Posterior vena cava (tissue), 2 donors: ENCODE measurements at places on chromosomes 6 and 20.

DNA sequence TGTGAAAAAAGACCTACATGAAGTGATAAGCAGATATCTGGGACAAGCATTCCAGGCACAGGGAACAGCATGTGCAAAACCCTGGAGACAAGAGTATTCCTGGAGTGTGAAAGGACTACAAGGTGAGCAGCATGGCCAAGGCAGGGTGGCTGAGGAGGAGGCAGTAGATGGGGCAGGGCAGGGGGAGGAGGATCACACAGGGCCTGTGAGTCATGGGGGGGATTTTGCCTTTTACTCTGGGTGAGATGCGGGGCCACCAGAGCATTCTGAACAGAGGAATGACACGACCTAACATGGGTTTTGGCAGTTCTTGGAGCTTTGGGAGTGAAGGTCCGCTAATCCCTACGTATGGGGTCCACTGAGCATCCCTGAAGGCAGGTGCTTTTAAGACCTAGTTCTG lies 69.8 kb upstream of the CCN6 start:
- no peak for DNase-seq

GRCh38 chr6:151209071-151209831 lies 30.5 kb upstream of the AKAP12 start:
- DNase-seq, result no peak

- no peak for DNase-seq
Observed at GRCh38 chr20:15951658-15952057, 621.6 kb downstream of the KIF16B start.

DNA sequence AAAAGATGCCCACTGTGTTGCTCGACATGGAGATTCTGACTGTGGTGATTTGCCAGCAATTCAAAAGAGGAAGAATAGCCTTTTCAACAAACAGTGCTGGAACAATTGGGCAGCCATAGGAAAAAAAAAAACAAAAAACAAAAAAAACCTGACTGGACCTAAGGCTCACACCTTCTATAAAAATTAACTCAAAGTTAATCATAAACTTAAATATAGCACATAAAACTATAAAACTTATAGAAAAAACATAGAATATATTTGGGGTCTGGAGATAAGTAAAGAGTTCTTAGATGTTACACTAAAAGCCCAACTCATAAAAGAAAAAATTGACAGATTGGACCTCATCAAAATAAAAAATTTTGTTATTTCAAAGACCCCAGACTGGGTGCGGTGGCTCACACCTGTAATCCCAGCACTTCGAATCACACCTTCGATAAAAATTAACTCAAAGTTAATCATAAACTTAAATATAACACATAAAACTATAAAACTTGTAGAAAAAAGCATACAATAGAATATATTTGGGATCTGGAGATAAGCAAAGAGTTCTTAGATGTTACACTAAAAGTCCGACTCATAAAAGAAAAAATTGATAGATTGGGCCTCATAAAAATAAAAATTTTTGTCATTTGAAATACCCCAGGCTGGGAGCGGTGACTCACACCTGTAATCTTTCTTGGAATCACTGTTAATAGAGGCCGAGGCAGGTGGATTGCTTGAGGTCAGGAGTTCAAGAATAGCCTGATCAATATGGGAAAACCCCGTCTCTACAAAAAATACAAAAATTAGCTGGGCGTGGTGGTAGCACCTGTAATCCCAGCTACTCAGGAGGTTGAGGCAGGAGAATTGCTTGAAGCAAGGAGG lies 115.6 kb upstream of the FAM83B start:
- DNase-seq, result no peak

DNA sequence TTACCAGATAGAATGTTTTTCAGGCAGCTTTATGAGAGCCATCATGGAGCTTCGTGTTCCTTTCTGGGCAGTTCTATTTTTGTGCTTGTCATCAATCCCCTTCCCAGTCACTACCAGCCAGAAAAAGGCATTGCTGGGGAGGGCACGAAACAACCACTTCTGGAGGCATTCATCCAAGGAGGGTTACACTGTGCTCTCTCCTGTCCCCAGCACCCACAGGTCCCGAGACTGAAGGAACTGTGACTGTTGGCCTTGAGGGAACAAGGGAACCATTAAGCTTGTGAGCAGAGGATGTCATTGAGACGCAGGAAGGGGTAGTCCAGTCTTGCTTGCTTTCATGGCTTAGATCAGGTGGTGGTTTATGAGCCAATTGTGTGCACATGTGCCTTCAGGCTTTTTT lies 20.1 kb upstream of the ENPP5 start:
- no peak for DNase-seq

DNA sequence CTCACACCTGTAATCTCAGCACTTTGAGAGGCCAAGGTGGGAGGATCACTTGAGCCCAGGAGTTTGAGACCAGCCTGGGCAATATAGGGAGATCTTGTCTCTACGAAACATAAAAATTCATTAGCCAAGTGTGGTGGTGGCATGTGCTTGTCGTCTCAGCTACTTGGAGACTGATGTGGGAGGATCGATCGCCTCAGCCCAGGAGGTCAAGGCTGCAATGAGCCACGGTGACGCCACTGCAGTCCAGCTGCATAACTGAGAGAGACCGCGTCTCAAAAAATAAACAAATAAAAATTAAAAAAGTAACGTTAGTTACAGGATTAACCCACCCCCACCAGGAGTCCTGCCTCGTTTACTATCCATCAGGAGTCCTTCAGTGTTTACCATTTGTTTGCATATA lies 345.1 kb downstream of the BTBD3 start:
- no peak for DNase-seq

GRCh38 chr6:137995371-137995770 lies 111.8 kb downstream of the PERP start:
- DNase-seq, result no peak

DNA sequence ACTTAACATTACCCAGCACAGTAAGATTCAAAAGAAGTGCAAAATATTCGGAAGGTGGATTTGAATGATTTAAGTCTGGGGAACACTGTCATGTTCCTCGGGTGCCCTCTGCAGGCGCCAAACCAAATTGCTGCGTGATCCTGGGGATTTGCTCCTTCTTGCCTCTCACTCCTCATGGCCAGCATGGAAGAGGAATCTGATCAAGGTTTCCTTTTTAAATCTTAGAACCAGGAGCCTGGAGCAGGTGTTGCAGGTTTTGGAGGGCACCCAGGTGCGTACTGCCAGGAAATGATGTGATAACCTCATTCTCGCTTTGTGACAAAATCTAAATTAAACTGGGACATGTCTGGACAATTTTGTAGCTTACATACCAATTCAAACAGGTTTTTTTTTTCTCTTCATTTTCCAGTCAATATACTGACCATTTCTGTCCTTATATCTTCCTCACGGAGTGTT lies 8.1 kb upstream of the PFDN4 start:
- DNase-seq, result peak; percentile 92

DNA sequence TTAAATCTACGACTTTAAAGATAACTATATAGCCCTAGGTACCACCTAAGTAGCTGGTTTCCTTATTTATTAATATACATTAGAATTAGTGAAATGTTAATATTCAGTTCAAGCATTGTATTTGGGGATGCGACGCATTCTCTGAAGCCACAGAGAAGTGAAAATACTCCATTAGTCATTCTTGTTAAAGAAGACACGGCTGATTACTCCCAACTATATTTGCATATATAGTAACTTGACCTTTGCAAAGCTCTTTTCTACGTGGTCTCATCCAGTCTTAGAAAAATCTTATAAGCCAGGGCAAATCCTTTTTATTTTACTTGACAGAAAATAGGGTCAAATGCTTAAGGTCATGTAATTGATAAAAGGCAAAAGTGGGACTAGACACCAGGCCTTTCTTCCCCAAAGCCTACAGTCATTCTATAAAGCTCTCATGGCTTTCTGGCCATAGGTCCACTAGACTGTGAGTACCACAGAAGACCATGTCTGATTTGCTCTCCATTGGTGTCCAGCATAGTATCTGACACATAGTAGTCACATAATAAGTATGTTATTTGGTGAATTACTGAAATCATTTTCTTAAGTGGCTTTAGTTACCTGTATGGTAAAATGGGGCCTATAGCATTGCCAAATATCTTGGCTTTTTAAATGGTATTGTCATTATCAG lies 11.3 kb downstream of the ZHX3 start:
- DNase-seq, result no peak

DNA sequence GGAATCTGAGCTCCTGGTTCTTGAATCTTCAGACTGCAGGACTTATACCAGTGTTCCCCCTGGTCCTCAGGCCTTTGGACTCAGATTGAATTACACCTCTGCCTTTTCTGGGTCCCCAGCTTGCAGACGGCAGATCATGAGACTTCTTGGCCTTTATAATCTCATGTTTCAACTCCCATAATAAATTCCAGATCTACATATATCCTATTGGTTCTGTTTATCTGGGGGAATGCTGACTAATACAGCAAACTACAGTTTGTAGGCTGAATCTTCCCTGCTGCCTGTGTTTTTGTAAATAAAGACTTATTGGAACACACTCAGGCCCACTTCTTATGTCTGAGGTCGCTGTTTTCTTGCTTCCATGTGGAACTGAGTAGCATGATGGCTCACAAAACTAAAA lies 184.7 kb downstream of the HDGFL1 start:
- DNase-seq, result no peak

GRCh38 chr6:27135087-27135657 lies 112.3 kb upstream of the PRSS16 start:
- DNase-seq, result no peak

DNA sequence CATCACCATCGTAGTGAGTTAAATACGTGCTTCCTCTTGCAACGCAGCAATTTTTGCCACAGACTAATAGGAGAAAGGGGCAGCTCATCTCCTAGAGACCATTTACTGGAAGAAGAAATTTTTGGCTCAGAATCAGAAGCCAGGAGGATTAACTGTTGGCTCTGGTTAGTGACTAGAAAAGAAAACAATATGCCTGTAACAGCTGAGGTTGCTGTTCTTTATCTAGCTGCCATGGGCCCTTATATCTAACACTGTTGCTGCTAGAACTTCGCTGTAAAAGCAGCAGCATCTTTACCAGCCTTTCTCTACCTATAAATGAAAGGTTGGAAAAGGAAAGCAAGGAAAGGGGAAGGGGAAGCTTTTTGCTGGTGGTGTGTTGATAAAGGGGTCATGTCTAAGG lies 65.9 kb downstream of the FAM135A start:
- no peak for DNase-seq
